ENCODE measurements at places on chromosomes 7 and 10.

- no peak for DNase-seq
Observed at GRCh38 chr7:79293655-79294142, 159.8 kb downstream of the MAGI2 start.

DNA sequence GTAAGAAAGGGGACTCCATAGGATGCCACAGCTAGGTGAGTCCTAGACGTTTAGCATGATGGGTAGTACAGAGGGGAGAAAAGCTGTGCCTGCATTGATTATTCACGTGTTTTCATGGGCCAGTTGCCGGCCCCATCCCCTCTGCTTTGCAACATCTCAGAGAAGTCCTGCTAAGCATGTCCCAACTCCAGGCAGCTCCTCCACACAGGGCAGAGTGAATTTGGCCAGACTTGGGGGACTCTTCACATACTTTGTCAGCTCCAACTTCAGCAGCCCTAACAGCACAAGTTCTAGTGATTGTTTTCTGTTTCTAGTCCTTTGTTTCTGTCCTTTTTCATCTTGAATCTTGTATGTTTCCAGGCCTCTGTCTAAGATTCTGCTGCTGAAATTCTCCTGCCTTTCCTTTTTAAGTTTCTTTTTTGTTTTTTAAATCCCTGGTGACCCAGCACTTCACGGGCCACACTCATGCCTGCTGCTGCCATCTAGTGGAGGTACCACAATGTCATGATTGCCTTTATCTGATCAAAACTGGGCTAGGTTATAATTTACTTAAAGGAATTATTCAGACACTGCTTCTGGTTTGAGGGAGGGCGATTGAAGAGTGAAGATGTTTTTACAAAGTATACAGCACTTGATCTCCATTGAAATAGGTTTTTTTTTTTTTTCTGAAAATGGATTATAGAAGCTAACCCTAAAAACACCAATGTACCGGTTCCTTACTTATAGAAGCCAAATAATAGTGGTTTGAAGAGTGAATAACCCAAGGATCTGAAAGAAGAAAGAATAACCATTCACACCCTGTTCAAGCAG lies 276.9 kb downstream of the CSTF2T start:
- no peak for DNase-seq

GRCh38 chr10:61987537-61987936 lies 86.0 kb downstream of the ARID5B start:
- no peak for DNase-seq

GRCh38 chr10:5551531-5552375 lies 27.0 kb downstream of the CALML3 start:
- peak; percentile 48 for DNase-seq

DNA sequence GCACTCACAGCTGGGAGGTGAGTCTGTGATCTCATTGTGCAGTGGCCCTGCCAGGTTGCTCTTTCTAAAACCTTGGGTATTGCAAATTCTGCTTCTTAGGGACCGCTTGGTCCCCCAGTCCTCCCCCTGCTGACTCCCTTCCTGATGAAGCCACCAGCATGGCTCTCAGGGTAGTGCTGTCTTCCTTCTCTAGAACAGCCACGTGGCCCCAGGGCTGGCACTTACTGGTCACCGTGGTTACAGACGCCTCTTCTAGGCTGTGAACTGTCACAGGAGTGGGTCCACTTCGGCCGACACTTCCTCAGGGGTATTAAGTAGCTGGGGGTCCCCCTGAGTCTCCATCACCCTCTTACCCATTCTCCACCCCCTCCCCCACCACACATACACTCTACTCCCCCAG lies 2.7 kb upstream of the HTRA1 start:
- no peak for DNase-seq

GRCh38 chr10:98314532-98315284 lies 46.7 kb upstream of the LOXL4 start:
- no peak for DNase-seq

- DNase-seq, result peak; percentile 74
Observed at GRCh38 chr7:103075337-103075918, 488 bp downstream of the ARMC10 start.

DNA sequence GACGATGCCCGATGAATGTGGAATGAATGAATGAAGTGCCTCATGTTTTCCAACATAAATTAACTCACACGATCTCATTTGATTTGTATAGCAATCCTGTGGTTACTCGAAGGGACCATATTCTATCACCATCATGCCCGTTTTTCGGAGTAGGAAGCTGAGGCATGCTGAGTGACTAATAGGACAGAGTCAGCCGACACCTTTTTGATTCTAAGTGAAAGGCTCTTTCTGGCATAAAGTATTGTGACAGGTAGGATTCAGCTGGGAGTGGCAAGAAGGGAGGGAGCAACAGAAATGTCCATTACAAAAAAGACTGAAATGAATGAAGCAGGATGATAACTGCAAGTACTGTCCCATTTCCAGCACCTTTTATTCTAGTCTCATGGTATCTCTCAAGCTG lies 55.7 kb downstream of the KLRG2 start:
- DNase-seq, result no peak

- no peak for DNase-seq
Observed at GRCh38 chr10:45053569-45054100, 52.9 kb downstream of the ZNF22 start.

- no peak for DNase-seq
Observed at GRCh38 chr10:1672001-1672781, 65.1 kb downstream of the ADARB2 start.

GRCh38 chr10:67936416-67936815 lies 52.0 kb downstream of the SIRT1 start:
- DNase-seq, result no peak

DNA sequence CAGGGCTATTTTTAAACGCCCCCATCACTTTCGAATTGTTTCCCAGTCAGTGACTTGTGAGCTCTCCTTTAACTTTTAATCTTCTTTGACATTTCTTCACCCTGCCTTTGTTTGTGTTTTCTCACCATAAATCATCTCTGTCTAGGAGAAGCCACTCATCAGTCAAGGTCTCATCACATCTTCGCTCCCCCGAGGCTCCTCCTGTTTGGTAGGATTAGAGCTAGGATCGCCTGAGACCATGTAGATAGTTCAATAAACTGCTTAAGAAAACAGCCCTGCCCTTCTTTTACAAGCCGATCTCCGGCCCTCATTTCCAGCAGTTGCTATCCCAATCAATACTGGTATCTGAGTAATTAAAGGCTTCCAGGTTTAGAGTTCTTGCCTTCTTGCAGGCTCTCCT lies 472.8 kb upstream of the ADARB2 start:
- DNase-seq, result no peak

DNA sequence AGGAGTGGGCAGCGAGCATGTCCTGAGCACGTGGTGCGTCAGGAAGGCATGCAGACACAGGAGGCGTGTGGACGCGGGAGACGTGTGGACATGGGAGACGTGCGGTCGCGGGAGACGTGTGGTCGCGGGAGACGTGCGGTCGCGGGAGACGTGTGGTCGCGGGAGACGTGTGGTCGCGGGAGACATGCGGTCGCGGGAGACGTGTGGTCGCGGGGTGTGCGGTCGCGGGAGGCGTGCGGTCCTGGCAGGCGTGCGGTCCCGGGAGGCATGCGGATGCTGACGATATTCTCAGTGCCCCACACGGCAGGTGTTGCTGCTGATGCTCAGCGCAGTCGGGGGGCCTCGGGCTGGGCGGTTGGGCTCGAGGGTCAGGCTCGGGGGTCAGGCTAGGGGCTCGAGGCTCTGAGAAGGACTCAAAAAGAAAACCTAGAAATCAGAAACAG lies 94.2 kb downstream of the NKX6-2 start:
- DNase-seq, result no peak

GRCh38 chr7:97973206-97973658 lies 16.8 kb downstream of the OCM2 start:
- no peak for DNase-seq

DNA sequence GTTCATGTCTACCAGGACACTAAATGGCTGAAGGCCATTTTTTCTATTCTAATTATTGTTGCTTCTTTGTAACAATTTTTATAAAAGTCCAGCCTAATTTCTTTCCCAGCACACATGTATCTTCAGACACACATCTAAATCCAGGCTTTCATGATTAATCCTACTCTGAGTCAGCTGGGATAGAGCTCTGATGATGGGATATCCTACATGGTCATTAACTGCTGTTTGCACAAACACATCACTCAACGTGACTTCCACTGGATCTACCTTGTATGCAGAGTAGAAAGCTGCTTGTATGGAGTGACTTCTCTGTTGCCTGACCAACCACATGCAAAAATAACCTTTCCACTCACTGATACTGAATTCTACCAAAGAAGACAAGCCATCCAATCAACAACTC lies 260.9 kb downstream of the AHR start:
- DNase-seq, result no peak

GRCh38 chr10:97708976-97709946 lies 4.3 kb upstream of the MARVELD1 start:
- DNase-seq, result peak; percentile 23

GRCh38 chr10:122567056-122567660 lies 6.6 kb downstream of the DMBT1 start:
- DNase-seq, result peak; percentile 2

DNA sequence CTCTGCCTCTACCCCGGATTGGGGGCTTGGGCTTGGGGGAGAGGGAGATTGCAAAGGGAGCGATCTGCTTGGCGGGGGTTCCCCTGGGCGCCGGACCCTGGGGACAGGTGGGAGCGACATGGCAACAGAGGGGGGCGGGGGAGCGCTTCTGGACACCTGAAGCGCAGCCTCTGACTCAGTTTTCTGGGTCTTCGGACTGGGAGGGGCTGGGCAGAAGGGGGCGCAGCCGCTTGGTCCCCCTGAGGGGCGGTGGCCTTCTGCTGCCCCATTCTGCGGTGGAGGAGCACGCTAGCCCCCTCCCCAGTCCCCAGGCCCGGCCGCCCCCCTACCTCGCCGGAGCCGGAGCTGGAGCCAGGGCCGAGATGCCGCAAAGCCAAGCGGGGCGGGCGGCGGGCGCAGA lies 380 bp downstream of the NAT16 start:
- no peak for DNase-seq

DNA sequence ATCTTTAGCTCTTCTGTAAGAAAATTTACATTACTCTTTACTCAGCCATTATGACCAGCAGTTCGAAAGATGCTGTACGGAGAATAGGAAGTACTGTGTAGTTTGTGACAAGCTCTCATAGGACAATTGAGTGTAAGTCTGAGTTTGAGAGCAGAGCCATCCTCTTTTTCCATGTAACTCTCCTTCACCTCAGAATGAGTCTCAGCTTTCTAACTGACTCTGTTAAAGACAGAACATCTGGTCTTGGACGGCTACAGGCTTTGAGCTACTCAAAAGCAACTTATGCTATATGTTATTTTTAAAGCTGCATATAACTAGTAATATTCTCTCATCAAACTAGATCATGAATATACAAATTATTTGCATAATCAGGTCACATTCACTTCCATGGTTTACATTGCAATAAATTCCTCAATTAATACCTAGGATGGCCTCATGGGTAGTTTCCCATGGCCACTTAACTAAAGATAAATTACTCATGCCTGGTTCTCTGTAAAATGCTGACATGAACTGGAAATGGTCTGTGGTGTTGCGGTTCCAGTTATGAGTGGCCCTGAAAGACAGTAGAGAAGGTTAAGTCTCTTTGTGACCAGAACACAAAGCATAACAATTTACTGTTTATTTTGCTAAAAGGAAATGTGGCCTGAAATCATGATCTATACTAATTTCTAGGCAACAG lies 358.7 kb downstream of the PHF14 start:
- DNase-seq, result no peak

DNA sequence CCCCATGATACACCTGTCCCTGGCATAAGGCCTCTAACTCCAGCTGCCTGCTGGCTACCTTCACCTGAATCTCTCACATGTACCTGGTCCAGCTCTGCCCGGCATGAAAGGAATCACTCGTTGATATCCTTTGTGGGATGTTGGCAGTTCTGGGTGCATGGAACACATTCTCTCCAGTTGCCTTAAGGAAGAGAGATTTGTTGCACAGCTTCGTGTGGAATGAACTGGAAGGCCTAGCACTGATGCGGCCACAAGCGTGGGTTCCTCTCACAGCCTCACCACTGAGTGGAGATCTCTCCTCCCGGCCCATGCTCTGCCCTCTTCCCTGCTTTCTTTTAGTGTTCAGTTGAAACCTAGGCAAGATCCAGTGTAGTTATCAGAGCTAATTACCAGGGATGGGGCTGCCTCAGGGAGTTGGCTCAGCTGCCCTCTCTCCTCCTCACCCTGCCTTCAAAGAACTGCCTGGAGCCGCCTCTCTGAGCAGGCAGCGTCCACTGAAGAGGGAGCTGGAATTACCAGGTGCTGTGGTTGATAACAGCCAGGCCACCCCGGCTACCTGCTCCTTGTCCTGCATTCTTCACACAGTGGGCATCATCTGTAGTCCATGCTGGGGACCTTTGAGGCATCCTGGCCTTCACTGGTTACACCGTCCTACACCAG lies 194.3 kb downstream of the CCDC3 start:
- no peak for DNase-seq

- no peak for DNase-seq
Observed at GRCh38 chr7:151884312-151885201, 7.6 kb upstream of the PRKAG2 start.

GRCh38 chr7:73520673-73521635 lies 1.1 kb downstream of the BAZ1B start:
- DNase-seq, result no peak

GRCh38 chr7:80135309-80136104 lies 876 bp downstream of the GNAI1 start:
- peak; percentile 3 for DNase-seq

- DNase-seq, result no peak
Observed at GRCh38 chr7:24576171-24577025, 3.1 kb downstream of the PALS2 start.

DNA sequence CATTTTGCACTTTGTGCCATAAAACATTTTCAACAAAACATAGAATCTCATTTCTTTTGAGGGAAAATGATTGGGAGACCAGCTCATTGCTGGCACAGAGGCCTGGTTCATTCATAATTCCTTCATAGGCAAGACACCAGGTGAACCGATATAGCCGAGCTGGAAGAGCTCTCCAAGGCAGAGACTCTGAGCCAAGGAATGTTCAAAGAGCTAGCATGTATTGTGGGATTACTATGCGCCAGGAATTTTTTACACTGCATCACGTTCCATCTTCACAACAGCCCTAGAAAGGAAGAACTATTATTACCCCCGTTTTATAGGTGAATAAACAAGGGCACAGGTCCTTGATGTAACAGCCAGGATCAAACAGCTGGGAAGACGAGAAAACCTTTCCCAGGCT lies 2.1 kb upstream of the IL6 start:
- DNase-seq, result no peak

- no peak for DNase-seq
Observed at GRCh38 chr10:110067960-110068770, 60.4 kb downstream of the ADD3 start.

GRCh38 chr7:104928721-104929400 lies 85.1 kb upstream of the KMT2E start:
- DNase-seq, result no peak

GRCh38 chr7:121446526-121446925 lies 50.4 kb upstream of the FAM3C start:
- DNase-seq, result no peak

- DNase-seq, result no peak
Observed at GRCh38 chr10:17209302-17209701, 7.8 kb upstream of the TRDMT1 start.

DNA sequence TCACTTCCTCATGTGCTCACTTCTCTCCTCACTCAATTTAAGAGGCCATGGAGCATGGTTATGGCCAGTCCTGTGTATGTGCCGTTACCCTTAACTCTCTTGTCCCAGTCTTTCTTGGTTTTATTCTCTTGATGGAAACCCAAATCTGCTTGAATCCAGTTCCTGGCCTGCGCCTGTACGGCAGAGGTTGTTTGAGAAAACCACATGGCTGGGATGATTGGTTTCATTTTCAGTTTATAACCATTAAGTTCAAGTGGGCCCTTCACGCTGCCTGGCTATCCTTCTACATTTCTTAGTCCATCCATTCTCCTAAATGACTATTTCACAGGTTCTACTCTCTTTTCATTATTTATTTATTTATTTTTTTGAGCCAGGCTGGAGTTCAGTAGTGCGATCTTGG lies 1.6 kb upstream of the ZNF239 start:
- no peak for DNase-seq

Measured in stimulated activated CD8-positive, alpha-beta memory T cell treated with anti-CD3 and anti-CD28 coated beads, Interleukin-4, amount 100 ng/mL, for 24 hours (primary cell).